ENCODE measurements at places on chromosomes 12 and 14.

- peak; percentile 25 for DNase-seq
Measured at GRCh38 chr12:12333407-12334366, 16.4 kb downstream of the MANSC1 start.

DNA sequence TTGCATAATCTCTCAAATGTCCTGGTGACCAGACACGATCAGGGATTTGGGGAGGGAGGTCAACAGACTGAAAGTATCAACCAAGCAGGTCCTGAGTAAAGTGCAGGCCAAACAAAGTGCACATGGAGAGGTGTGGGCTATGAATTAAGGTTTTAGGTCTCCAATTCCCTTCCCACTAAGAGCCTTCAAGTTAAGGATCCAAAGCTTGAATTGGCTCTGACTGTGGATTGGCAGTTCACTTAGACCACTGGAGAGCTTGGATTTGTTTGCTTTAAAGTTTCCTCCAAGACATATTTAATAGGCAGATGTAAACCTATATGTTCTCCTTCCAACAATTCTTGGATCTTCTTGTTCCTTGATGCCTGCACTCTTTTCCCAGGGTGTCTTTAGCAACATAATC is 129.6 kb upstream of the IGF1 start:
- no peak for DNase-seq

DNA sequence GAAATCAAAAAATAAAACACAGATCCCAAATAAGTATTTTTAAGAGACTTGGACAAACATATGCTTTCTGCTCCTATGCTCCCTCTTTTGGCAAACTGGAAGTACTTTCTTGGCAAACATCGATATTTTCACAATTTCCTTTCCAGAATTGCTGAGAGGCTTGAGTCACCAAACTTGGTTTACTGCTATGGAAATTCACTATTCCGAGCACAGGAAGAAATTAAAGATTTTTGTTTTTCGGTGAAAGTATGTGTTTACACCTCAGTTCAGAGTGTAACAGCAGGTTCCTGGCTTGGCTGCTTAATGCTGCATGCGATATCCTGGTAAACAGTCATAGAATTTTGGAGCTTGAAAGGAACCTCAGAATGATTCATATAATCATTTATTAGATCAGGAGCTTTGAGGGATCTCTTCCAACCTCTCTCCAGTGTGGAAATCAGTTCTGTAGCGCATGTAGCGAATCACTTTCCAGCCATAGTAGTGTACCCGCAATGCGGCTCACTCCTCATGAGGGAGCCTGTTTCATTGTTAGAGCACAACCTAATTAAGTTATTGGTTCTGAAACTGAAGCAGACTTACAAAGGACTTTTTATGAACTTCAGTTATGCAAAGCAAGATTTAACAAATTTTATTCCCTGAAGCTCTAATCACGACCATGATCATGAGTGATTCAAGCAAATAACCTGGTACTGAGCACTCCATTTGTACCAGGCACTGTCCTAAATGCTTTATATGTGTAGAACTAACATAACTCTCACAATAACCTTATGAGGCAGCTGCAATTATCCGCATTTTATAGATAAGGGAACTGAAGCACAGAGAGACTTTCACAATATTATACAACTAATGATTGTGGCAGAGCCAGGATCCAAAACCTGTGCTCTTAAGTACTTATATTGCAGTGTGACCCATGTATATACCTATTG is 56.4 kb upstream of the ATP2A2 start:
- peak; percentile 81 for DNase-seq

- no peak for DNase-seq
Measured at GRCh38 chr12:64995816-64996215, 125.3 kb downstream of the WIF1 start.

DNA sequence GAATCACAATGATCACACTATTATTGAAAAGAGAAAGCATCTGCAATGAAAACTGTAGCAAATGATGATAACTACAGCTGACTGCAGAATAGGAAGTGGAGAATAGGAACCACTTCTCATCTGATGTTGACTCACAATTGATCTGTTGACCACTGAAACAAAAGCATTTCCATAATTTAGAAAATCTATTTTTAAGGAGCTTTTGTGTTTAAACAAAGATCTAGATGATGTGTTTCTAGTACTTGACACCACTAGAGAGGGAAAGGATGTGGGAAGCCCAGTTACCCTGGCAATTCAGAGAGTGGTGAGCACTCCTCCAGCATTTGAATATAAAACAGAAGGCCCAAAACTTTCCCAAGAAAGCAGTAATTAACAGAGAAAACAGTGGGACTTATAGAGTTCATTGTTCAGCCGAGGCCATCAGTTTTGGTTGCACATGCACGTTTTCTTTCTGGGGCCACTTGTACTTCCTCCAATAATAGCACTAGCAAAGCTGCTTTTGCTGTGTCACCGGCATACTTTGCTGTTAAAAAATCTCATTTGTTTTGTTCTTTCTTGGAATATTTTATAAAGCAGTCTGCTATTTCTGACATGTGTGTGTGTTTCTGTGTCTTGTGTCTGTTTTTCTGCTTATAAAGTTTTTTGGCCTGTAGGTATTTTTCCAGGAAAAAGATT is 76.1 kb upstream of the HECTD1 start:
- DNase-seq, result no peak

GRCh38 chr12:110844551-110845338 is 2.0 kb upstream of the CCDC63 start:
- no peak for DNase-seq

DNA sequence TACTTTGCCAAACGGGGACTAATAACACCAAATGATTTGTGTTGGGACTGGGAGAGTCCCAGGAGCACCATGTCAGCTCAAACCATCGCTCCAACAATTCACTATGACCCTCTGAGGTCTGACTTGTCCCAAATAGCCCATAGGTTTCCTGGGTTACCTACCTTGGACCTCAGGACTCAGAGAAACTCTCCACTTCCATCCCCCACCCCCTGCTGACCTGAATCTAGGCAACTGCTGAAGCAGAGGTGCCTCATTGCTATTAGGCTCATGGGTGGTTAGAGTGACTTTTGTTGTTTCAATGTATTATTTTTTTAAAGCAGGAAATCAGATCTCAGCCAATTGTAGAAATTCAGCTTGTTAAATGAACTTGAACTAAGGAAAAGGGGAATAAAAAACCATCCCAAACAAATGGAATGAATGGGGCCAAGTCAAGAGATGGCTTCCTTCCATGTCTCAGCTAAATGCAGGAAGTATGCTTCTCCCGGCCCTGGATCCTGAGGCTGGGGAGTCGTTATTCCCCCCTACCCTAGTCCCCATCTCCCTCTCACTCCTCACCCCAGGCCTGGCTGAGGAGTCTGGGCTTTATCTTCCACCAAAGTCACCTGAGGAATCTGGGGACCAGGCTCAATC is 80.9 kb upstream of the SLC24A4 start:
- DNase-seq, result no peak

DNA sequence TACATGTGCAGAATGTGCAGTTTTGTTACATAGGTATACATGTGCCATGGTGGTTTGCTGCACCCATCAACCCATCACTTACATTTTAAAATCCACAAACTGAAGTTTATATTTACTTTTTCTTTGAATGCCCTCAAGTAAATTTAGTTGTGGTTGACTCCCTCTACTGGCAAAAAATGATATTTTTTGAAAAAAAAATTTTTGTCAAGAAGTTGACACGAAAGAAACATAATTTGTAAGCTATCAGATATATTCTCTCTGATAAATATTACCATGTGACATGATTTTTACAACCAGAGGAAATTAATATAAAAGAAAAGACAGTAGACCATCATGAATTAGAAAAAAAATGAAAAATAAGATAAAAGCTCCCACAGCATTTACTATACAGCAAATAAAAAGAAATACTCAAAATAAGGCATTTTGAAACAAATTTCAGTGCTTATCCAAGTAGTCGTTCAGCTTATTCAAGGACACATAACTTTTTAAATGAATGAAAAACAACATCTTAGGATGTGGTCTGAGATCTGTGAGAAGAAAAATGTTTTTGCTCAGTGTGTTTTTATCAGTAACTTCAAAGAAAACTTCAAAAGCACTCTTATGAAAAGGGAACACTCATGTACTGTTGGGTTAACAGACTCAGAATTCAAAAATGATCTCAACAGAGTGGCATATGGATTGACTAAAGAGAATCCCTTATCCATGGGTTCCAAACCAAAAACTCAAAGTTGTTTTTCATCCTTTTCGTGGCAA is 30.0 kb upstream of the GRIP1 start:
- DNase-seq, result peak; percentile 32

DNA sequence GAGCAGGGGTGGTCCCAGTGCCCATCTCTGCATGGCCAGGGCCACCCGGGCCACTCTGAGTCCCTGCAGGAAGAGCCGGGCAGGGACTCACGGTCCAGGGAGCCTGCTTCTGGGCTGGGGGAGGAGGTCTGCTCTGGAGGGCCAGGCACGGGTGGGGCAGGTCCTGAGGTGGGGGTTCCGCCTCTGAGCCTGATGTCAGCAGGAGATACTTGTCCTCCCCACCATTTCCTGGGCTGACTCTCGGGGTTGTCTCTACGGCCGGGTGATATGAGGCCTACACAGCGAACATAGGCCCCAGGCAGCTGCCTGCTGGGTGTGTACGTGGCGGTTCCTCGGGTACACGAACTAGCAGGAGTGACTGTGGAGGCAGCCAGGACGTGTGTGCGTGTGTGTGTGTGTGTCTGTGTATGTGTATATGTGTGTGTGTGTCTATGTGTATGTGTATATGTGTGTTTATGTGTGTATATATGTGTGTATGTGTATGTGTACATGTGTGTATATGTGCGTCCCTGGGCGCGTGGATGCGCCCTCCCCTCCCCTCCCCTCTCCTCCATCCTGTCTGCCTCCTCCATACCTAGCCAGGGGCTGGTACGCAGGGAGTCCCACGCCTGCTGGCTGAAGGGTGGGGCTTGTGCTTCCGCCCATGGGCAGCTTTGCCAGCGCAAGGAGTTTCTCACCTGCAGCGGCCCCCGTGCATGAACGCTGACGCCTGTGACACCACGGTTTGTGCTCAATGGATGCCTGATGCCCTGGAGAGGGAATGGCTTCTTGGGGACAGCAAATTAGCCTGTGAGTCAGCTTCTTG is 30.4 kb upstream of the TRAF3 start:
- DNase-seq, result no peak

- DNase-seq, result no peak
Measured at GRCh38 chr12:116926283-116927243, 15.8 kb downstream of the FBXW8 start.

DNA sequence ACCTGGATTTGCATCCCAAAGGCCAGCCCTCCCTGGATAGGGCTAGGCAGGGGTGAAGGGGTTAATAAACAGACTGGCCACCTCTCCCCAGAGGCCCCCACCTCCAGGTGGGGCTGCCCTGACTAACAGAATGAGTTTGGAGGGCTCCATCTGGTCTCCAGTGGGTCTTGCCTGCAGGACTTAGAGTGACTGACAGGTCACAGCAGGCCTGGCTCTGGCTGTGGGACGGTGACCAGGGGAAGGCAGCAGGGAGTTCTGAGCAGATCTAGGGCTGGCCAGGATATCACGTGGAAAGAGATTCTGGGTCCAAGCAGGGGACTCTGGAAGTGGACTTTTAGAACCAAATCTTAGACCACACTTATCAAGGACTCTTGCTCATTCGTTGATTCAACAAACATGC is 40.9 kb upstream of the LHX5 start:
- DNase-seq, result no peak

- DNase-seq, result no peak
Measured at GRCh38 chr14:103023881-103024473, 33.4 kb downstream of the CDC42BPB start.

- no peak for DNase-seq
Measured at GRCh38 chr12:79415321-79415720, 275.4 kb downstream of the PAWR start.

DNA sequence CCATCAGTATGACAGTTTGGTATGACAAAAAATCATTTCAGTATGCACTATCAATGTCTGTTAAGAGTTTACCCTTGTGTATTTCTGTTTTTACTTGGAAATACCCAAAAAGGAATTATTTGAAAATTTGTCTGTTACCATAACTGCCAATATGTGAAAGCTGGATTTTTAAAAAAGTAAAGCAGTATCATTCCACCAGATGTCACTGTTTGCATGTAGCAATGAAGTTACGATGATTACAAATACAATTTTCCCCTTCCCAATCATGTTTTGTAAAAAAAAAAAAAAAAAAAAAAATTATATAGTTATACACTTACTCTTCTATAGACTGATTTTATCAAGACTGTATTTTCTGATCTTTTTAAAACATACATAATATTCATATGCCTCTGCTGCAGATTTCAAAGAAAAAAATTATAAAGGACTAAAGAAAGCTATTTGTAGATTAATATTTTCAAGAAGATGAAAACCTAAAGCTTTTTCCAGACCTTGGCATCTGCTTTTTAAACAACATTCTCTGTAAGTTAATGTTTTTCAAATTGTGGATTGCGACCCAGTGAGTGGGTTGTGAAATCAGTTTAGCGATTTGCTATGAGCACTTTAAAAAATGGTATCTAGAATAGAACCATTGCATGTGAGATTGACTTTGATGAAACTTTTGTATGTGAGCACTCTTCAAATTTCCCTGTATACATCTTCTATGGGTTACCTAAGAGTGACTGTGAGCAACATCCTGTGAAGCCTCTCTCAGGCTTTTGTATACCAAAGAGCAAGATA is 114.2 kb downstream of the TTC6 start:
- peak; percentile 36 for DNase-seq

DNA sequence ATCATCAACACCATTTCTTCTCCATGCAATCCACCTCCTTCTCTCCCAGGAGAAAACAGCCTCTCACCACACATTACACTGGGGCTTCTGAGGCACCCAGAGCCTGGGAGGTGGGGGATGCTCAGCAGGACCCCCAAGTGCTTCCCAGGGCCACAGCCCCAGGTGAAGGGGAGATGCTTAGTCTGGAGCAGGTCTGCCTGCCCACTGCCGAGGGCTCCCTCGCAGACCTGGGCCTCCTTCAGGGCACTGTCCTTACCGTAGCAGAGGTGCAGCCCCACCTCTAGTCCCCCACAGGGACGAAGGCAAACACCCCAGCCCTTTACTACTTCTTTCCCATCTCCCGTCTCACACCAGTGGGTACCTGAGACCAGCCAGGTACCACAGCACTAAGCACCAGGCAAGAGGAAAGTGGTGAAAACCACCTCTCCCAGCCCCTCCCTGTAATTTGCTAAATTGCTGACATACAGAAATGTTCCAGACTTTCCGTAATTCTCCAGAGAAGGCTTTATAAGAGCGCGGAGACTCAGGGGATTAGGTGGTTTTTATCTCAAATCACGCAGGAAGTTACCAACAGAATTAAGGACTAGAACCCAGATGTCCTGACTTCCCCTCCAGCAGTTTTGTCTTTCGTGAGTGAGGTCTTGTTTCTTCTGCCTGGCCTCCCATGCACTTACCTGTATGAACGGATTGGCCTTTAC is 59.0 kb downstream of the PLEKHG3 start:
- DNase-seq, result no peak

Measured in renal cortical epithelial cell (primary cell).